ENCODE measurements at places on chromosomes 6 and 20.

DNA sequence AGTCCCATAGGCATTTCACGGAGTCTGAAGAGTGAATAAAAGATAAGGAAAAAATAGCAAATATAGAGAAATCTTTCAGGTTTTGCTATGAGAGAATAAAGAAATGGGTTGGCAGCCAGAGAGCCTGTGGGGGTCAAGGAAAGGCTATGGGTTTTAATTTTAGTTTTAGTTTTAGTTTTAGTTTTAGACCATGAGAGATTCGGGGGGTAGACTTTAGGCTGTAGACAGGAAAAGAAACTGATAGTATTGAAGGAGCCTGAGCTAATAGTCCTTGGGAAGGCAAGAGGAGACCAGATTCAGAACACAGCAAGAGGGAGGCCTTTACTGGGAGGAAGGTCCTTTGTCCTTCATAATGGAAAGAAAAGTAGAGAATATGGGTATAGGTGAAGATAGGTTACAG, 19.3 kb downstream of the DOP1A start:
- DNase-seq = no peak

- no peak for DNase-seq
These were observed 69.1 kb upstream of the PRSS16 start for GRCh38 chr6:27178407-27178730.

DNA sequence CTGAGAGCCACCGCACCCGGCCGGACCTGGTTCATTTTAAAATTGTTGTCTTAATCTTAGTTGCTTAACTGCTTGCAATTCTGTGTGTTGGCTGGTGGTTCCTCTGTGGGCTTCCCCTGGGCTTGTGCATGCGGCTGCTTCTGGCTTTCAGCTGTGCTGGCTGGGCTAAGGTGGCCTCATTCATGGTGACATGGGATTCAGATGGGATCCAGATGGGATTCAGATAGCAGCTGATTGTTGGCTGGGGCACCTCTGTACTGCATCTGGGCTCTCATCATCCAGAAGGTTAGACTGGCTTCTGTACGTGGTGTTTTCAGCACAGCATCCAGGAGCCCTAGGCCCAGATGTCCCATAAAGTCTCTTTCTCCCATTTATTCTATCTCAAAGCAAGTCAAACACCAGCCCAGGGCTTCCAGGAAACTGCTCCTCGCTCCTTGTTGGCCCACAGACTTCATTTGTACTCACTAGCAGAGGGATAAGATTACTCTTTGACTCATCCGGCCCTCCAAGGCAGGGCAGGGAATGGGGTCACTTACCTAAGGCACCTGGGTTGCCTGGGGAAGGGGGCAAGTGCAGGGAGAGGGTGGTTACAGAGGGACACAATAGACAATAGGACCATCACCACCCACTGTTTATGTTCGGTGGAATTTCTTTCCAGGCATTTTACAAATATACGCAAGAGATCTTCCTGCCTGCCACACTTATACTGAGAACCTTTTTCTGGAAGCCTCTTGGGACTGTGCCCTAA, 10.2 kb upstream of the PEDS1 start:
- DNase-seq = peak; percentile 17

DNA sequence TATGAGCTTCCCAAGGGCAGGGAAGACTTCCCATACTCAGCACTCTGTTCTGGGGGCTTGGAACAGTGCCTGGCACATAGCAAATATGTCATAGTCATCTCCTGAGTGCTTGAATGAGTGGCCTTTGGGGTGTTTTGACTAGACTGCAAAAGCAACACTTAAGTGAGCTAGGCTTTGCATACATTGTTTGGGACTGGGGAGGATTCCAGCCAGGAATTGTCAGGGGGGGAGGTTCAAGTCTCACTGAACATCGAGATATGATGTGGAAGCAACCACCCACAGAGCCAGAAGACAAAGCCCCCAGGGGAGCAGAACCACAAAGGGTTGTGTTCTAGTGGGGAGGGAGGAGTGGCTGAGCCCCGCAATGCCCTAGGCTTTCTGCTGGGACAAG, 98.4 kb downstream of the SYCP2 start:
- DNase-seq = peak; percentile 80

DNA sequence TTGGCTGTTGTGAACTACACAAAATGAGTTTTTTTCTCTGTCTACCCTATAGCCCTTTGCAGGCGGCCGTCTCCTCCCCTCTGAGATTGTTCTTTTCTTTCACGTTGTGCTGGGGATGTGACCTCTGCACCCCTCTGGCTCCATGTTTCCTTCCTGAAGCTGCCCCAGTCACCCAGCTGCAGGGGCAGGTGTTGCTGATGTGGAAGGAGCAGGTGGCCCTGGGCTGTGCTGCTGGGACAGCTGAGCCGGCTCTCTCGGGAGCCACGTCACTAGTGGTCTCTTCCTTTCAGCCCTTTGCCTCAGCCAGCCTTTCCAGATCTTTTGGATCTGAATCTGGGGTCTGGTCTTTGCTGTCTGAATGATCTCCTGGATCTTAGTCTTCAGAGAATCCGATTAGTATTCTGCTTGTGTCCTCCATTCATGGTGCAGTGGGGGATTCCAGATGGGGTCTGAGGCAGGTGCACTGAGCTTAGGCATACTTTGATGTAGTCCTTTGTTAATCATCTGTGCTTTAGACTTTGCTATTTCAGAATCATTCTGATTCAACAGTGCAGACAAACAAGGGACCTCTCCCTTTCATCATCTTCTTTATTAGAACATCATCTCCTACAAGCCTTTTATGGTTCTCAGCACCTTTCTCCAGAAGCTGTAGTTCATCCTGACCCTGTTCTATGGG, 31.4 kb downstream of the TMEM181 start:
- no peak for DNase-seq

DNA sequence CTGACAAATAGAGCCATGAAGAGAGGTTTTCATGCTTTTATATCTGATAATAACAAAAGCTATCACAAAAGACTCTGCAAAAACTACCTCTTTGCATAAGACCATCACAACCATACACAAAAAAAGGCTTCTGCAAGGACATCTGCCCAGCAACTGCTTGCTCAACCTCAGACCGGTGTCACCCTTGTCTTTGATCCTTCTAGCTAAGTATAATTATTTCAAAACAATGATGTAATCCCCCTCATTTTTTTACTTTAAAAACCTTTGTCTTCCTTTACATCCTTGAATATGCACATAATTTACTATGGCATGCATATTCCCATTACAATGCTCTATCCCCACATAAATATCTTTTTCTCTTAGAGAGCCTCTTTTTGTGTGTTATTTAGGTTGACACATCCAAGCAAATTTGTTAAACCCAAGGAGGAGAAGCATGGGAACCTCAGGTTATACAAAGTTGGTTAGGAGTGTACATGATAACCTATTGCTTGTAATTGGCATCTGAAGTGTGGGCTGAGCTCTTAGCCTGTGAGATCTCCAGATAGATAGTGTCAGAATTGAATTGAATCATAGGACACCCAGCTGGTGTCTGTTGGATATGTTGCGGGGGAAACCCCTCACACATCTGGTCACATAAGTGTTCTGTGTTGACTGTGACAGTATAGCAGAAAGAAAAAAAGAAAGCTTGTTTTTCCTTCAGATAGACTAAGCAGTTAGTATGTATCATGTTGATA, 20.7 kb upstream of the CGA start:
- no peak for DNase-seq

- DNase-seq = peak; percentile 92
These were observed 39.7 kb downstream of the AGPAT4 start for GRCh38 chr6:161233986-161234661.

All from fibroblast of skin of back (primary cell).